ENCODE measurements at places on chromosomes 2 and 18.

DNA sequence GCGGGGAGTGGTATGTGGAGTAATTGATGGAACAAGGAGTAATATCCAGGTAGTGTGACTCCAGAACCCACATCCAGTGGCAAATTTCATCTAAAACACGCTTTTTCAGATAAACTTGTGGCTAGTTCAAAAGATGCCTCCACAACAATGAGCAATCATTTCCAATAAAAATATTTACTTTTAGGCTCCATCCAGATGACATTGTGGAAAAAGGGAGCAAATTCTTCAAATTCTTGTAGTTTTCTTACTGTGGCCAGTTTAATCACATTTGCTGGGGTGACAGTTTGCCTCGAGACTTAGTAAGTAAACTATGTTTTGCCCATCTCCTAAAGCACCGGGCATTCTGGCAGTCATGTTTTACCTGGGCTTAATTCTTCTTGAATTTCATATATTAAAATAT is 243.6 kb downstream of the IRS1 start:
- no peak for DNase-seq

DNA sequence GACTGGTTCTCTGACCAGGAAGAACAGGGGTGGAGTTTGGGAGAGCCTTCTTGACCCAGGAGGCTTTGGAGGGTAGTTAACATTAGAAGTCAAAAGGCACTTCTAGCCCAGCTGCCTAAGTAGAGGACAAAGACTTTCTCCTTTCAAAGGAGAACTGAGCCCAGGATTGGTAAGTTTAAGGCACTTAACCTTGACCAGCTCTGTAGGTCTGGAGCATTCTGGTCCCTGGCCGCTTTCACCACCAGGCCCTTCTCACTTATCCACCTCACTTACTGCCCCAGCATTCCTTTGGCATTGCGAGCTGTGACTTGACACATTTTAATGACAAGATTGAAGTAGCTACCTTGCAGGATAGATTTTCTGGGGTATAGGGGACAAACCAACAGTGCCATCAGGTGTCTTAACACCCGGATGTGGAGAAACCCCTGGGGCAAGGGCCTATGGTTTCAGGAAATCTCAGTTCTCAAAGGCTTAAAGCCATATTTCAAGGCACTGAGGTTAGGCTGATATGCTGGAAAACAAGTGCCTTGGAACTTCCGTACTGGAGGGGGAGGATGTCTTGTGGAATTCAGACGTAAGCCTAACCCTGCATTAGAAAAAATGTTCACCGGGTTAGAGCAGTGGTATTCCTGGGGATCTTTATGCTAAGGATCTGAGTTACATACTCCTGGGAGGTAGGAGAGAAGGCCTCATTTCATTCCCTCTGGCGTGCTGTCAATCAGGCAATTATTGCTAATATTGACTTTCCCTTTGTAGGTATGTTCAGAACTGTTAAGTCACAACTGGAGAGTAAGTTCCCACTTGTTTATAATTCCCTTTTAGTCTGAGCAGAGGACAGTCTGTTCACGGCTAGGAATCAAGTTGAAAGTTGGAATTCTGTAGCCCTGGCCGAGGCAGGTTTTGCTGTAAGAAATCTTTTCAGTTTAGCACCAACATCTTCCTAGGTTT is 4.3 kb downstream of the C2orf68 start:
- DNase-seq, result no peak

GRCh38 chr2:240189686-240190085 is 49.2 kb upstream of the OTOS start:
- DNase-seq, result no peak

GRCh38 chr2:113088213-113088992 is 20.6 kb downstream of the IL1F10 start:
- DNase-seq, result no peak

GRCh38 chr2:112480530-112481049 is 1.4 kb upstream of the TTL start:
- peak; percentile 29 for DNase-seq

GRCh38 chr18:47283476-47283875 is 32.0 kb upstream of the SKOR2 start:
- DNase-seq, result no peak

GRCh38 chr2:102049756-102050443 is 58.1 kb downstream of the IL1R2 start:
- no peak for DNase-seq

GRCh38 chr2:216752855-216753505 is 57.6 kb upstream of the IGFBP5 start:
- DNase-seq, result no peak

DNA sequence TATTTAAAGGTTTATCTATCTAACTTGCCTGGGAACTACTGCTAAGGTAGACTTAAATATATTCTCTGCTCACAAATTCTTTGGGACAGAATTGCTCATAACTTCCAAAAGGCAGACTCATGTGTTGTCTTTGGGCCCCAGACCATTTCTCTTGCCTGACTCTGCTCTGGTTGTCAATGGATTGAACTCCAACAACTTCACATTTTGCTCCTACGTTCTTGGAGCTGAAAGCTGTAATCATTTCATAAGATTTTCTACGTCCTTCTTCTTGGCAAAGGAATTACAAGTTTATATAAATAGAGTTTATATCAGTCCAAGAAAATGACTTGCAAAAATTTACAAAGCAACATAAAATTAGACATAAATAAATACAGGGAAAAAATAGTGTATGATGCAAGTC is 32.9 kb upstream of the PPM1B start:
- DNase-seq, result no peak

DNA sequence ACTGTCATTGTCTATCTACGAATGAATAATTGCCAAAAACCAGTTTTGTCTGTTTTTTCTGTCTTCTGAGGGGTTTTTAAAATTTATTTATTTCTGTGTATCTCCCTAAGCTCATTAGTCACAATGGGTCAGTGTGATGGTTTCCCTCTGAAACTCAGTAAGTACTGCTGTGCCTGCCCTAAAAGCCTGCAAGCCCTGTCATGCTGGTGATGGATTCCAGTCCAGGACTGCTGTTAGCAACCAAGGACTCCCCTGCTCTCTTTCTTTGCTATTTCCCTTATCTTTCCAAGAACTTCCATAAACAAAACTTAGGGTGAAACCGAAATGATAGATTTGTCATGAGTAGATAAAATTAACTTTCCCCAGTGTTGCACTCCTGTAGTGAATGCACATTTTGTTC is 11.8 kb upstream of the DSG2 start:
- no peak for DNase-seq

GRCh38 chr2:212173756-212174510 is 364.7 kb downstream of the ERBB4 start:
- no peak for DNase-seq

DNA sequence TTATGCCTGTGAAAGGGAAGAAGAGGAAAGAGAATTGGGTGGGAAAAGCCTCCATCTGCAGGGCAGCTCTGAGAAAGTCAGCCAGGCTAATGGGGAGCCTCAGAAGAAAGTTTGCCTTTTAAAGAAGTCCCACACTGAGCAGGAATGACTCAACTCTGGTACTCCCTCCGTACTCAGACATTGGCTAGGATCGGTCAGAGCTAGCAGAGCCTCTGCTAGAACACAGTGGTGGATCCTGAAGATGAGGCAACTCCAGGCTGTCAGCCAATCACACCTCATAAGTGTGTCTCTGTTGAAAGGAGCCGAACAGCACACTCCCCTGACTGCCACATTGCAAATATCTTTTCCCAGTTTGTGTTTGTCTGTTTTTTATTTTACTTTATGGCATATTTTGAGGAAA is 96.9 kb downstream of the HNRNPLL start:
- no peak for DNase-seq

- no peak for DNase-seq
These were observed 59.1 kb downstream of the ARL4C start for GRCh38 chr2:234437642-234438304.

DNA sequence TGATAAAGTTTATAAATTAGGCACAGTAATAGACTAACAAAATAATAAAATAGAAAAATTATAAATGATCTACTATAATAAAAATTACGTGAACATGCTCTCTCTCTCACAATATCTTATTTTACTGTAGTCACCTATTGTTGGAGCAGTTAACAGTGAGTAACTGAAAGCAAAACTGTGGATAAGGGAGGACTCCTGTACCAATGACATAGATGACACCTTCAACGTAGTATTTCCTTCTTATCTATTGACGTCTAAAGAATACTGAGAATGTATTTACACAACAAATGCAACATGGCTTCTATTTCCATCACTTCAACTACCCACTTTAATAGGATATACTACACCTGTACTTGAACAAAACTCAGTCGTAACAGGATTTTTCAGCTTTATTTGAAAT is 31.5 kb downstream of the HNRNPLL start:
- DNase-seq, result no peak

GRCh38 chr2:238988105-238988504 is 140.2 kb downstream of the TWIST2 start:
- no peak for DNase-seq

GRCh38 chr2:98473995-98474780 is 29.5 kb downstream of the INPP4A start:
- DNase-seq, result no peak

DNA sequence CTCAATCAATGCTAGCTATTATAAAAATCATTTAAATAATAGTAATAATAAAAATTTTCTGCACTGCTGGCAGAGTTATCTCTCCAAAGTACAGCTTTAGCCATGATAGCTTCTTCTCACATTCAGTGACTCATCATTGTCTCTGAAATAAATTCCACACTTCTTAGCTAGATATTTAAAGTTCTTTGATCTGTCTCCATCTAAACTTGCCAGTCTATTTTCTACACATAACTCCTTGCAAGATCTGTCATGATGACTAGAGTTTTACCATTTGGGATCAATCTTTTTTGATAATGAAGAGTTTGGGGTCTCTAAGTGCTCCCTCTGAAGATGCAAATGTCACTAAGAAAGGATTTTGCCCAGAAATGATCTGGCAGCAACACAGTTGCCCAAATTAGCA is 155.4 kb upstream of the LHCGR start:
- DNase-seq, result no peak

- DNase-seq, result no peak
These were observed 11.6 kb upstream of the TBC1D8 start for GRCh38 chr2:101162561-101163330.

DNA sequence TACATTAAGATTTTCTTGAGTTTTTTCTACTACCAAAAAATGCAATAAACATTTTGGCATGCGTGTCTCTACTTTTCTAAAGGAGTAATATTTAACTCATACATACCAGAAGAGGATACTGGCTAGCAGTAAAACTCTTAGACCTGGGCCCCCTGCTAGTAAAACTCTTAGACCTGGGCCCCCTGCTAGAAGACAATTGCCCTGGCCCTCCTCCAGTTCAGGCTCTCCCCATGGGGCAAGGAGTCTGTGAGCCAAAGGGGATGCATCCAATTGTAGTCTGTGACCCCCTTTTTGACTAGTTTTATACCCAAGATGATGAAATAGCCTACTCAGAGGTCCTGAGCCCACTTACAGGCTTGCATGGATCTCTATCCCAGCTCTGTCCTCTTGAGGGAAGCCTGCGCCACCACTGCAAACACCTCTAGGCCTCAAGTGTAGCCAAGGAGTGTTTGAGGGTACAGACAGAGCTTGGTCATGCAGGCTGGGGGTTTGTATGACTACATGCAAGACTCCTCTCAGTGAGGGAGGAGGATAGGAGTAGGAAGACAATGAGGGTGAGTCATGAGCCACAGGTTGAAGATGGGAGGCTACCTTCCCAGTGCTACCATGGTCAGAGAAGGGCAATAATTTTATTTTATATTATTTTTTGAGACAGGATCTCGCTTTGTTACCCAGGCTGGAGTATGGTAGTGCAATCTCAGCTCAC is 45.2 kb upstream of the PGAP1 start:
- DNase-seq, result no peak

GRCh38 chr2:171102802-171103201 is 57.9 kb downstream of the TLK1 start:
- DNase-seq, result no peak

DNA sequence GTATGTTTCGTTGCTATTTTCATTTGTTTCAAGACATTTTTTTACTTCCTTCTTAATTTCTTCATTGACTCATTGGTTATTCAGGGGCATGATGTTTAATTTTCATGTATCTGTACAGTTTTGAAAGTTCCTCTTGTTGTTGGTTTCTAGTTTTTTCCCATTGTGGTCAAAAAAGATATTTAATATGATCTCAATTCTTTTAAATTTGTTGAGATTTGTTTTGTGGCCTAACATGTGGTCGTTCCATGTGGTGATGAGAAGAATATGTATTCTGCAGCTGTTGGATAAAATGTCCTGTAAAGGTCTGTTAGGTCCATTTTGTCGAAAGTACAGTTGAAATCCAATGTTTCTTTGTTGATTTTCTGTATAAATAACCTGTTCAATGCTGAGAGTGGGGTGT is 110.3 kb upstream of the MAP4K4 start:
- no peak for DNase-seq

DNA sequence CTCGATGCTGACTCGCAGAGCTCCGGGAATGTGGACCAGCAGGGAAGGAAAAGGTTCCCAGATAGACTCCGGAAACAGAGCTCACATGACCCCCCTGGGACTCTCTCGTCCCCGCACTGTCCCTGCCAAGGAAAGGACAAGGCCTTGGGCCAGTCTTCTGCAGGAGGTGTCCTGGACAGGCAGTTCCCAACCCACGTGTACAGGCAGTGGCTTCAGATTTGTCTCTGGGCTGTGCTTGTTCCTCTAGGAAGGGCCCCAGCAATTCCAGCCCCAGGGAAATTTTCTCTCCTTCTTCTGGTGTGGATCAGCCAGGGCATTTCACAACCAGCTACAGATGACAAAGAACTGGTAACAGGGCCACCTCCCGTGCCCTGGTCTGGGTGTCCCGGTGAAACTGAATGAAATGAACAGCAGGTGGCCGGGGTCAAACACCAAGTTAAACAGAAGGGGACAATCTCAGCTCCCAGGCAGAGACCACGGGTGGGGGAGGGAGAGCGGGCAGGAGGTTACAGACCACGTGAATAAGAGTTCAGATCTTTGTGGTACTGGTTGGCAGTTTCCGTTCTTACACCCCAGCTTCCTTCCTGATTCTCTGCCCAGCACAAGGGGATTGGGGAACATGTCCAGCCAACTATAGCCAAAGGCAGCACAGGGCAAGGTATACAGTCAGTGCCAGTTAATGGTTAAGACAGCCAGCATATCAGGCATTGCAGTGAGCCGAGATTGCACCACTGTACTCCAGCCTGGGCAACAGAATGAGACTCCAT is 52.2 kb upstream of the CAB39 start:
- no peak for DNase-seq

DNA sequence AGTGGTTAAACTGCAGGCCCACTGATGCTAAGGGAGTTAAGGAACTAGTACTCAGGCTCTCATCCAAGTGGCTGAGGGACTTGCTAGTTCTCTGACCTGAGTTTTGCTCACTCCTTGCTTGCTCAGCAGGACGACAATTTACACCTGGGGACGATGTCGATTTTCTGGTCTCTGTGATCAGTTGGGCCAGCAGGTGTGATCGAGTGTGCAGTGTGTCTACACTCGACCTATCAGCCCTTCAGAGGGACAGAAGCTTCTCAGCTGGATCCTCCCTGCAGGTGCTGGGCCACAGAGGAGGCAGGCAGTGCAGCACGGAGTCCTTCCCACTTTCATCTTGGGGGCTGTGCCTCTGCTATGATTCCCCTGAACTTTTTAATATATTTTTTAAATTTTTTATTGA is 71.5 kb downstream of the KCNS3 start:
- no peak for DNase-seq

DNA sequence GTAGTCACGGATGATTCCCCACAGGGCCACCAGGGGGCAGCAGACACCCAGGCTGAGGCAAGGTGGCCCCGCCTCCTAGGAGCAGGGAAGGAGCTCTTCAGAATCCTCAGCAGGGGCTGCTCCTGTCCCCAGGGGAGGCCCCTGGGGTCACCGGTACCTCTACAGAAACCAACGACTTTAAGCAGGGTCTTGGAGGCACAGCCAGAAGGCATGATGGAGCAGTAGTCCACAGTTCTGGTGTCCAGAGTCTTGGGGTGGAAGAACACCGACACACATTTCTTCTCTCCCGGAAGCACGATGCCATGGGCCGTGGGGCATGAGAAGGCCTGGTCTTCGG is 11.5 kb downstream of the CFAP65 start:
- DNase-seq, result peak; percentile 75
